ENCODE measurements at places on chromosomes 13 and 19.
A peak's percentile ranks its signal among the peaks of the same experiment; 100 is the strongest.

DNA sequence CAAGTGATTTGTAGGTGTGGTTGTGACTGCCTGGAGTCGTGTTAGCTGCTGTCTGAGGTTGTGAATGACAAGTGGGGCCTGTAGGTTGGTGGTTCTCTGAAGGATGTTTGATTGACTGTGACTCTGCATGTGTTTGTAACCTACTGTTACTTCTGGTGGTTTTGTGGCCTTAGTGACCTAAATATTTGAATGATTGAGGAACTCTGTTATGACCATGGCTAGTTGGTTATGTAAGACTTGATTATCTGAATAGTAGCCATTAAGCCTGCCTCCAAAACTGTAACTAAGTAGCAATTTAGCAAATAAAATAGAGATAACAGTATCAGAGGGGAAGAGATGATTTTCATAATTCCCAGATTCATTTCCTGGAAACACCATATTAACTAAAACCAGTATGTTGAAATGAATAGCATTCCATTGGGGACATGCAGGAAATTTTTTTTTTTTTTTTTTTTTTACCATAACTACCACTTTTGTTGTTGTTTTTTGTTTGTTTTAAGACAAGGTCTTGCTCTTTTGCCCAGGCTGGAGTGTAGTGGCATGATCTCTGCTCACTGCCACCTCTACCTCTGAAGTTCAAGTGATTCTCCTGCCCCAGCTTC, 865 bp downstream of the ZNF382 start:
- DNase-seq = no peak

DNA sequence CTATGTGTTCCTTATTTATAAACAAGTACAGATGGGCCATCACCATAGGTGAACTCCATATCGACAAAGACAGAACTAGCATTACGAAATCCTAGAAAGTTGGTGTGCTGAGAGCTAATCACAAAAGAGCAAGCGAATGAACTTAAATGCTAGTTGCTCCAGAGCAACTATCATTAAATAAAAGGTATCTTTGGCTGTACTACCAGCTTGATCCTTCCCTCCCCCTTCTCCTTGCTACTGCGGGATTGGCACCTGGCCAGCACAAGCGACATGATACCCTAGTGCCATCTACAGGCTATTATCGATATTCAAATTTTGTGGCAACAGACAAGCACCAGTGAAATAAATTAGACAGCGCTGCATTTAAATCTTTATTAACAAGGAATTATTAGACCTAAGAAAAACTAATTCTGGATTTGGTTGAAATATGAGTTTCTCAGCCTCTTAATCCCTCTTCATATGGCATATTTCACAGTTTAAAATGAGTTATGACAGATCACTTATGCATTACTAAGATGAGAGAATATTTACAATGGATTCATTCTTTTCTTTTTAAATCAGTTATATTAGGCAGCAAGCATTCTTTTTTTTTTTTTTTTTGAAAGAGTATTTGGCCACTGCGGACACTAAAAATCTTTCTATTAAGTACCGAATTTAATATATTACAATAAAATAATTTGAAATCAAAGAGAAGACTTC, 5.8 kb downstream of the PCDH9 start:
- DNase-seq = peak; percentile 65

DNA sequence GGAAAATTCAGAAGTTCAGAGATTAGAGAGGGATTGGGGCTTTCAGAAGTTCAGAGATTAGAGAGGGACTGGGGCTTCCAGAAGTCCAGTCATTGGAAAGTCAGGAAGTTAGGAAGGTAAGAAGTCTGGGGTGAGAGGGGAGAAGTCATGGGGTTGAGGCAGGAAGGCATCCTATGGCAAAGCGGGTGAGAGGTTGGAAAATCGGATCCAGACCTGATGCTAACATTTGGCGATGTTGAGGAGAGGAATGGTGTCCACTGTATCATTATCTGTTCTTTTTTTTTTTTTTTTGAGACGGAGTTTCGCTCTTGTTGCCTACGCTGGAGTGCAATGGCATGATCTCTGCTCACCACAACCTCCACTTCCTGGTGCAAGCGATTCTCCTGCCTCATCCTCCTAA, 11.1 kb downstream of the SYT3 start:
- DNase-seq = no peak

- no peak for DNase-seq
Observed at GRCh38 chr19:14142262-14143190, 6.1 kb upstream of the ASF1B start.

DNA sequence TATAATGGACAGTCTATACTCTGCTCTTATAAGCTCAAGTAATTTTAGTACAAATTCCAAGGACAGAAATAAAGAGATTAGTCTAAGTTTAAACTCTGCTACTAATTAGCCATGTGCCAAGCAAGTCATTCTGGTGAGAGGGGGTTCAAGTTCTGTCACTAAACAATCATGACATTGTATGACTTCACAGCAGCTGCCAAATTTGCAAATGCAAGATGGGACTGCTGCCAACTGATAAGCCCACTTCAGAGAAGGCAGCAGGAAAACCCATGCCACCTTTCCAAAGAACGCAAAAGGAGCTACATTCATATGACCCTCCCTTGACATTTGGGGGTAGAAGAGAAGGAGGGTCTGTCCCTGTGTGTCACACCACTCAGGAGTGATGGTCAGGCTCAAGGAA, 60.7 kb upstream of the RFXAP start:
- DNase-seq = no peak

DNA sequence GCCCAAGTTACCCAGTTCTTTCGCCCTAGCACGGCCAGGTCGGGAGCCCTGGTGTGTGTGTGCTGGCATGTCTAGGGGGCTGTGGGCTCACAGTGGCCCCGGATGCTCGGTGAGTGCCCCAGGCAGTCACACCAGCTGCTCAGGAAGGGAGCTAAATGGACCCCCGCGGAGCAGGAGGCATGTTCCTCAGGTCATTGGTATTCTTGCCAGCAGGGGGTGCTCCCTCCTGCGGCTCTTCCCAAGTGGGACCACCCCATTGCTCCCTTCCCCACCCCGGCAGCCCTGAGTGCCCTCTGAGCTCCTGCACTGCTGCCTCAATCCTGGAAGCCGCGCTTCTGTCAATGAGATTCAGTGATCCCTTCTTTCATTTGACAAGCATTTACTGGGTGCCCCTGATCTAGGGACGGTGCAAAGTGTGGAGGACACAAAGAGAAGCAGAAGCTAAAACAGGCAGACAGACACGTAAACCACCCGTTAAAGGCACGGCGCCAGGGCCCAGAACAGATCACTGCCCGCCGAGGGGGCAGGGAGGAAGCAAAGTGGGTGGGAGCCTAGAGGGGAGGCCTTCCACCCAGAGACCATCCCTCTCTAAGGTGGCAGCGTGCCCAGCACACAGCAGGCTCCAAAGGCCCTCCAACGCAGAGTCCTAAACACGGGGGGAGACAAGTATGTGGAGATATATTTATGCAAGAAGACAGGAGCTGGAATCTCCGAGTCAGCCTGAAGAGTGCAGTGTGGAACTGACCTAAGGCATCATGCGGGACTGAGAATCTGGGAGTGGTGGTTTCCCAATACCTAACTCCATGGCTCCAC, 5.2 kb upstream of the ADPRHL1 start:
- peak; percentile 82 for DNase-seq

GRCh38 chr19:55160128-55160985, 2.8 kb upstream of the TNNI3 start:
- no peak for DNase-seq

DNA sequence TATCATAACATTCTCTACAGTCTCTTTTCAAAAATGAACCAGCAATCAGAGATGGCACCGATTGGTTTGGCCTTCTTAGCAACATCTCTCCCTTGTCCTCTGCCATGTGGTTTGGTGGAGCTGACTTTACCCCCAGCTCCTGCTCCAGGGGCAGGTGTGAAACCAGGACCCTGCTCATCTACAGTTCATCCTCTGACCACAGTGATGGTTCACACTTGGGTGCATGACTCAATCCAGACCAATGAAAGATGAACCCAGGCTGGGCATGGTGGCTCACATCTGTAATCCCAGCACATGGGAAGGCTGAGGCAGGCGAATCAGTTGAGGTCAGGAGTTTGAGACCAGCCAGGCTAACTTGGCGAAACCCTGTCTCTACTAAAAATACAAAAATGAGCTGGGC, 33.6 kb upstream of the FFAR2 start:
- no peak for DNase-seq

DNA sequence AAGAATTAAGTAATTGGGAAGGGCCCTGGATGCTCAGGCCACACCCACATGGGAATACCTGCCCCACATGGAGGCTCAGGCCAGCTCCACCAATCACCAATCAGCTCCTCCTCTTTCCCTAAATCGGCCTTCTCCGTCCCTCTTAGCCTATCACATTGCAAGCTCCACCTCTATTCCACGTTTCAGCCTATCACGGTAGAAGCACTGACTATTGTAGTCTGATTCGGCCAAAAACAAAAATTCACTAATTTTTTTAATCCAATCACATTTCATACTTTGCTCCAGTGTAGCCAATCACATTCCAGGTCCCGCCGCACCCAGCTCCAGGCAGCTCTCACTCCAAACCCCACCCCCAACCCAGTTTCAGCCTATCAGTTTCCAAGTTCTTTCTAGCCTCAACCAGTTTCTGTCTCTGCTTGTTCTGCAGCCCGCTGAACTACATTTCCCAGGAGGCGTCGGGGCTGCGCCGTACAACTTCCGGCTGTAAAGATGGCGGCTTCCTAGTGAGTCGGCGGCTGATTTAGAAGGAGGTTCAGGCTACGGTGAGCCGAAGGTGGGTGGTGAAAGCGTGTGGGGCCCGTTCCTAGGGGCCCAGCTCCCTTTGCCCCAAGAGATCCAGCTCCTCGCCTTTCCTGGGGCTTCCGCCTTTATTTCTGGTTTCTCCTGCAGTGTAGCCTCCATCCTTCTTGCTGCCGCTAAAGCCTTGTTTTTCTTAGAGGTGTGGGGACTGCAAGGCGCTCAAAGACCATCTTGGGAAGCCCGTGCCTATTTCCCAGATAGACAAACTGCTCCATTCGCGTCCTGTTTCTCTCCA, at the start of gene BABAM1:
TSS of gene BABAM1 (plus strand) at position 469 of the 814 bp plus-strand sequence. CDS start 1,364 bp downstream, outside the sequence.
- DNase-seq = peak; percentile 95

All from brain pericyte (primary cell).